ENCODE measurements at places on chromosomes 7 and 10.

DNA sequence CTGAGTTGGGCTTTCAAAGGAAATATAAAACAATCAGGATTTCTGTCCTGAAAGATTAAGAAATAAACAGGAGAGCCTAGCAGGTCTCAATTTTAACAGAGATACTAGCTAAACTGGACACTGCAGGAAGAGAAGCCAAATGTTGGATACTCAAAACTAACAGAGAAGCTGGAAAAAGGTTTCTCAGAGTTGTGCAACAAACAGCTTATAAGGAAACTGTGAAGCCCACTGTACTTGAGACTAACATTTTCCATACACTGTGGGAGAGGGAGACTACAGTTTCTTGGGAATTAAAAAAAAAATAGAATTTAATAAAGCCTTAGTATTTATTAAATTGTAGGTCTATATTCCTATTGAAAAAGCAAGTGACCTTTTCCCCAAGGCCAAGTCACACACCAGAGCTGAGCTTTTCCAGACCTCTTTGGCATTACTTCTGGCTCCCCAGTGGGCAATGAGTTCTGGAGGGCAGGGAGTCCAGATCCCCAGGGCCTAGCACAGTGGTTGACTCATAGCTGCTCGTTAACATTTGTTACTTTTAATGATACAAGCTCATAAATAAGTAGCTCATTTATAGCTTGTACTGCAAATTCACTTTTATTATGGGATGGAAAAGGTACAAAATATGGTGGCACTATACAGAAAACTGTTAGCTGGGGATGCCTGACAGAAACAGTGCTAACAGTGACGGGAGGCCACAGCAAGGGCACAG, 68.3 kb downstream of the MINDY3 start:
- DNase-seq, result no peak

GRCh38 chr7:82156168-82156567, 287.4 kb downstream of the CACNA2D1 start:
- no peak for DNase-seq

GRCh38 chr10:73465978-73466726, 29.7 kb downstream of the PPP3CB start:
- DNase-seq, result no peak

DNA sequence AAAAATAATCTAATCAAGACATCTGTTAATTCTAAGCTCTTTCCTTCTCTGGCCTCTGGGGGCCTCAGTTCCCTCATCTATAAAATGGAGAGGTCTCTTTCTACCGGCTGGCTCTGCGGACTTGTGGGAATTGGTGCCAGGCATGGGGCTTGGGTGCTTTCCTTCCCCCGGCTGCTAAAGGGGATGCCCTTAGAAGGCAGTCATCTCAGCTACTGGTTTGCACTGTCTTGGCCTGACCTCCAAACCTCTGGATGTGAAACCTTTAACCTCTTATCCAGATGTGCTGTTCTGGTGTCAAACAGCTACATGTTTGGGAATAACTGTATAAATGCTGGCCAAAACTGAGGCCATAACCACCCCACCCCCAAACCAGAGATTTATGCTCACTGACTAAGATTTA, 320.0 kb downstream of the RPS24 start:
- DNase-seq, result no peak

DNA sequence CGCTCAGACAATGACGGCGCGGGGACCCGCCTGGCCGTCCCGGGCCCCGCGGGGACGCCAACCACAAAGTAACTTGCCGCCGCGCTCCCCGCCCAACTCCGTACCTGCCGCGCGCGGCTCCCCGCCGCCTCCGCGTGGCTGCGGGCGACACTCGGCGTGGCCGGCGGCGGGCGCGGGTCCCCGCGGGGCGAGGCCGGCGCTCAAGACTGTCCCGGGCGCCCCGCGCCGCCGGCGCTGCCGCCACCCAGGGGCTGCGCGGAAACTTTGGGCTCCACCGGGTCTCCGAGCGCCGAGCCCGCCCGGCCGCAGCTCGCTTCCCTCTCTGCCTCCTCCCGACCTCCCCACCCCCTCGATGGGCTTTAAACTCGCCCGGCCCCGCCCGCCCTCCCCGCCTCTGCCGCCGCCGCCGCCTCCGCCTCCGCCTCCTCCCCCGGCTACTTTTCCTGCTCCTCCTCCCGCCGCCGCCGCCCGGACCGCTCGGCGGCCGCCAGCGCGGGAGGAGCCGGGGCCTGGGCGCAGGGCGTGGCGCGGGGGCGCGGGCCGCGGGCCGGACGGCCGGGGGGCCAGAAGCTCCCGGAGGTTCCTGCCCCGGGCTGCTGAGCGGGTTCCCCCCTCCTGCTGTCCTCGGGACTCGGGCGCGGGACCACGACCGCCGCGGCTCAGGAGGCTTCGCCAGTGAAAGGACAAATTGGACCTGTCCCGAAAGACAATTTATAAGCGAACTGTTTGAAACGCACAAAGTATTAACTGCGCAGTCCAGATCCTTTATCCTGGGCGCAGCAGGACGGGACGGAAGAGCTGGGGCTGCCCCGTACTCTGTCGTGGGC, 10.6 kb upstream of the GRB10 start:
- no peak for DNase-seq
